ENCODE measurements at places on chromosomes 12 and 14.
A peak's percentile ranks its signal among the peaks of the same experiment; 100 is the strongest.

DNA sequence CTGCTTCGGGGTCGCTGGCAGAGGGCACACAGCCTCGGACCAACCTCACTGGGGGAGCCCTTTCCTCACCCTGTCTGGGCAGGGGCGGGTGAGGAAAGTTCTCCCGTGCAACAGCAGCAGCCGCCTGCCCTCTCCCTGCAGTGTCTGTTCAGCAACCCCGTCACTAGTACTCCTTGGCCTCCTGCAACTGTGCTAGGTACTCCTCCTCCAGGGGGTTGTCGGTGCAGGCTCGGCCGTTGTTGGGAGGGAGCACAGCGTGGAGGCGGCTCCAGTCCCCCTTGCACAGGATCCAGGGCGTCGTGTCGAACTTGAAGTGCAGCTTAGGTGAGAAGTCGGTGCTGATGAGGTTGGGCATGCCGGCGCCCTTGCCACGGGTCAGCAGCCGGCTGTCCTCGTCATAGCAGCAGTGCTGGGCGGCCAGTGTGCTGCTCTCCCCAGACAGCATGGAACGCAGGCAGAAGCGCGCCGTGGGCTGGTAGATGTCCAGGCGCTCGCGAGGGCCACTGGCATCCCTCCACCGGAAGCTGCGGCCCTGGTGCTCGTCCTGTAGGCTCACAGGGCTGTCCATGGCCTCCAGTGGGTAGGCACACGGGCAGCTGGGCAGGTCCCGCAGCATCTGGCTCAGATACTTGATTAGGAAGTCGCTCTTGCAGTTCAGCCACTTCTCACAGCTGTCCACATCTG, 17.7 kb downstream of the AHSA1 start:
- DNase-seq, result no peak

DNA sequence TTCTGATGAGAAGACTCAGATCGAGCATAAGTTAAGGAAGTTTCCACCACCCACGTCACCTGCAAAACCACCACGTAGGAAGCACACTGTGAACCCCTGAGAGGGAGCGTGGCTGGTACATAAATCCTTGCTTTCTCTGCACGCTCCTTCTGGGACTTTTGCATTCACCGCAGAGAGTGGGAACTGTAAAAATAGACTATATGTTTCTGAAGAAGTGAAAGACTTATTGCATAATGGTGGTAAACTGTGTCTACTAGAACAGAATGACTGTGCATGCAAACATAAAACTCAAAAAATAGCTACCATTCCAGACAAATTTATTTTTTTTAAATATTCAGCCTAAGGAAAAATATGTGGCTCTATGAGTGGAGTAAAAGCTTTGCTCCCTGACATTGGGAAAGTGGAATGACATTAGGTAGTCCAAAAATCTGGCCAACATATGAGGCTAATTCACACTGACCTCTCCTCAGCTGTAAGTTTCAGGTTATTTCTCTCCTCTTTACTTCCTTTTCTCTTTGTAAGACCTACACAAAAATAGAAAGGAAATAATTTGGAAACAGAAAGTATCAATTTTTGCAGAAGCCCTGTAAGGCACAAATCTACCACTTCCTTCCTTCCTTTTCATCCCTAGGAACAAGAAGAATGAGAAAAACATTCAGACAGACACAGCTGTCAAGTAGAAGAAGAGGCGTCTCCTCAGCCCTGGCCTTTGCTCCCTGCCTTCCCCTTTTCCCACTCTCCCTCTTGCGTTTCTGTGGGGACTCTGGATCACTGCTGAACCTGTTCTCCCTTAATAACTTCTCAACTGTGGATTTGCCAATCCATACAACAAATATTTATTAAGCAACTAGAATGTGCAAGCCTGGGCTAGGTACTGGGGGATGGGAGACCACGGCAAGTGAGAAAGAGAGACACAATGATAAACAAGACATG, 264.3 kb upstream of the FOXN3 start:
- DNase-seq, result peak; percentile 31

DNA sequence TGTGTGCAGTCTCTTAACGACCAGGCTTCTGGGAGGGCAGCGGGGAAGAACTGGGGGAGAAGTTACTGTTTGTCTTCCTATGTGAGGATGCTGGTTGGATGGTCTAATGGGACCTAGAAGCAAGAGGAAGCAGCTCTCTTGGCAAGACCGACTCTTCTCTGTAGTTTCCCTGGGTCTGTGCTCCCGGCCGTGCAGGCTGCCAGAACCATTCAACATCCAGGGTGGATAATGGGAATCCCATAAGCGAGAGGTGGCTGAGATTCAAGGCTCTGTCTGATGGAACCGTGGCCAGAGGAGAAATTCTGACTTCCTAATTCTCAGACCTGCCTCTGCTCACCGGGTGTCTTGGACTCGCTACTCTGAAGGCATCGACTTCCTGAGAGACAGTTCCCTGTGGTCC, 561.0 kb upstream of the TBX3 start:
- no peak for DNase-seq

- no peak for DNase-seq
These were observed 25.5 kb downstream of the ZFYVE21 start for GRCh38 chr14:103740991-103741689.

GRCh38 chr12:26360062-26360461, 164.7 kb downstream of the SSPN start:
- no peak for DNase-seq

GRCh38 chr12:27771481-27772327, 8.3 kb upstream of the KLHL42 start:
- no peak for DNase-seq

DNA sequence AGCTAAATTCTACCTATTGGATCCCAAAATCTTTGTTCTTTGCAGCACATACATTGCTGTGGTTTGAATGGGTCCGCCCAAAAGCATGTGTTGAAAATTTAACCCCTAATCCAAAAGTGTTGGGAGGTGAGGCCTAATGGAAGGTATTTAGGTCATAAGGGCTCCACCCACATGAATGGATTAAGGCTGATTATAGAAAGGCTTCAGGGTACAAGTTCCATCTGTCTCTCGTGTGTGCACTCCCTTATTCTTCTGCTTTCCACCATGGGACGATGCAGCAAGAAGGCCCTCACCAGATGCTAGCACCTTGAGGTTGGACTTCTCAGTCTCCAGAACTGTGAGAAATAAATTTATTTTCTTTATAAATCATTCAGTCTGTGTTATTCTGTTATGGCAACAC, 190.9 kb downstream of the SOX5 start:
- DNase-seq, result no peak

- no peak for DNase-seq
These were observed 130.3 kb upstream of the RASSF8 start for GRCh38 chr12:25828188-25828587.

- DNase-seq, result no peak
These were observed 734 bp downstream of the COX6A1 start for GRCh38 chr12:120438495-120439198.

DNA sequence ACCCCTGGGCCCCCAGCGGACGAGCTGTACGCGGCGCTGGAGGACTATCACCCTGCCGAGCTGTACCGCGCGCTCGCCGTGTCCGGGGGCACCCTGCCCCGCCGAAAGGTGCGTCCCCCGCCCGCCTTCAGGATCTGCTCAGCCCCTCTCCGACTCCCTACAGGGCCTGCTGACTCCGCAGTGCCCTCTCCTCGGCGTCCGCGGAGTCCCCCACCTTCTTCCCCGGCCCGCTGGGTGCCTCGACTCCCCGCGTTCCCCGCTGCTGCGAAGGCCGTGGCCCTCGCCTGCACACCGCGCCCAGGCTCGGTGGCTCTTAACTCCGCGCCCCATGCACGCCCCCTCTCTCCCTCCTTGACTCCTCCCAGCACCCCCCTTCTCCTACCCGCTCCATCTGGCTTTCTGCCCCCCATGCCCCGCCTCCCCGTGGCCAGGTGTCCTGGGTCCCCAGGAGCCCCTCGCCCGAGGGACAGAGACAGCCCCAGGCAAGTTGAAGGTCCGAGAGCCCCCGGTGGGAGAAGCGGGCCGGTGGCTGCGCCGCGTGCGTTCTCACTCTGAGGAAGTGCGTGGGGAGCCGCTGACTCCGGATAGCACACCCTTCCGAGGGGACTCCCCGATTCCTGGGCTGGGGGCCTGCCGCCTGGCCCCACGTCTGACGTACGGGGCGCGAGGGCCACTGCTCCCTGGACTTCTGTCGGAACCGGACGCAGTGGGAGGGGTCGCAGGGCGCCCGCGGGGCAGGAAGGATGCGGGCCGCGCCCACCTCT, 594 bp downstream of the TAMALIN start:
- DNase-seq, result no peak

GRCh38 chr12:116186482-116187150, 90.9 kb downstream of the MED13L start:
- DNase-seq, result no peak

Measured in GF-D8 (cell line).